ENCODE measurements at places on chromosomes 5 and 9.

DNA sequence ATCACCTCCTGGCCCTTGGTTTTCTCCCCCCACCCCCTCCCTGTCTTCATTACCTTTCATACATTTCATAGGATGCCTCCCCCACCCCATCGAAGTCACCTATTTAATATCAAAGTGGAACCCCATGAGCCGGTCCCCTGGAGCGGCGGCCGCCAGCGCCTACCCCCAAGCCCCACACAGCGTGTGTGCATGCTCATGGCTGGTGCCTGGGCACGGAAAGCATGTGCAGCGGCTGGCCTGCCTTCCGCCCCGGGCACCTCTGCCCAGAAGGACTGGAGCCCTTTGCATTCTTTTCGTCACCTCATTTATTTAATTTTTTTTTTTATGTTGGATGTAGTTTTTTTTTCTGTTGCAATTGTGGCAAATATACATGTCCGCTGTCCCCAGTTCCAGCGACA, 116.2 kb downstream of the WNK2 start:
- no peak for DNase-seq

- no peak for DNase-seq
Measured at GRCh38 chr9:131709771-131710431, 30.0 kb downstream of the RAPGEF1 start.

DNA sequence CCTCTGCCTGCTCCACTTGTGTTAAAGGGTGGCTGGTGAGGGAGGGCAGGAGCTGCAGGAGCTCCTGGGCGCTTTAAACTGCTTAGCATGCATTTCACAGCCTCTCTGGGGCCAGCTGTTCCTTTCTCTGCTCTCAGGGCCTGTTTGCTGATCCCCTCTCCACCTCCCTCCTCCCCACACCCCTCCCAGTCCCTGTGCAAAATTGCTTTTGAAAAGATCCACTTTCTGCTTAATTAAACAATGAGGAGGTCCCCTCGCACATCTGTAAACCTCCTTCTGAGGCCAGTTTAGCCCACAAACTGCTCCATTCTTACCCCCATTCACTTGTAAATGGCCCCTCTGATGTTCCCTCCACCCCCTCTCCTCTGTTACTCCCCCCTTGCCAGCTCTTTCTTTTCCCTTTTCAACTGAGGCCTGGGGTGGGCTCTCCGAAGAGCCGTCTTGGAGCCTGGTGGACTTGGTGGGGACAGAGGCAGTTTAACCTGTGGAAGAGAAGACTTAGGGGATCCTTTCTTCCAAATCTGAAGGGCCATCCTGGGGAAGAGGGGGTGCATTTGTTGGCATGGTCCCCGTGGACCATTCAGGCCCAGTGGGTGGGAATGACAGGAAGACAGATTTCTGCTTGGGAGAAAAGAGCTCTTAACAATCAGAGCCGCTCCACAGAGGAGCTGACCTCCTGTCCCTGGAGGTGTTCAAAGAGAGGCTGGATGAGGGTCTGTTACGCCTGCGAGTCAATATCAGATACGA, 12.0 kb downstream of the URM1 start:
- no peak for DNase-seq

- no peak for DNase-seq
Measured at GRCh38 chr9:112187404-112187803, 12.3 kb upstream of the SUSD1 start.

- no peak for DNase-seq
Measured at GRCh38 chr5:100690036-100690560, 154.9 kb downstream of the FAM174A start.

GRCh38 chr5:65674749-65675148, 47.2 kb downstream of the SGTB start:
- DNase-seq: no peak

DNA sequence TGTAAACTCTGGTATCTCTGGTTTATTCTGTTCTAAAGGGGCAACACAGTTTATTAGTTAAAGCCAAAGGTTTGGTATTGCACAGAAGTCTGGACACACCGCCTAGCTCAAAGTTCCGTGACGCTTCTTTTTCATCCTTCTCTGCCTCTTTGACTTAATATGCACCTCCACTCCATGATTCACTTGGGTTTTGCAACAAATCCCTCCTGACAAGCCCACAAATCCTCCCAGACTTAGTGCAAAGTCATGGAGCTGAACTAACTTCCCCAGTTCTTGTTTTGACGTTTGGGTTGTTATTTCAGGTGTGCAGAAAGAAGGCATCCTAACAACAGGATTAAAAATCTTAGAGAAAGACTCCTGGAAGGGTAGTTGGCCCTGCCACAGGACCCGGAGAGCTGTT, 441.6 kb upstream of the DMAC1 start:
- no peak for DNase-seq

- no peak for DNase-seq
Measured at GRCh38 chr9:96249746-96250145, 52.2 kb downstream of the HSD17B3 start.

DNA sequence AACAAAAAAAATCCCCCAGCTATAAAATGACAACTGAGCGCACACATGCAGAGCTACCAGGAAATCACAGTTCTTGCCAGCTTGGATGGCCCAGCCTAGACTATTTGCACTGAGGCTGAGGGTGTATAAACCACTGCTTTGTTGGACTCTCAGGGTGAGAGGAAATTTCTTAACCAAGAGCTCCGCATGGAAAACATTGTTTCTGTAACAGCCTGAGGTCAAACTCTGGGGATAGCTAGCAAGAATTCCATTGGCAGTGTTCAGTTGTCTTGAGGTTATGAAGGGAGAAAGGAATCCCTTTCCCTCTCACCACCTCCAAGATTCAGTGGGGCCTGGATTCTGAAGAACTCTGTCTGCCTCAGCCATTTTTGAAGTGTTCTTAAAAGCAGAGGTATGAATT, 360.0 kb downstream of the OSTF1 start:
- no peak for DNase-seq

DNA sequence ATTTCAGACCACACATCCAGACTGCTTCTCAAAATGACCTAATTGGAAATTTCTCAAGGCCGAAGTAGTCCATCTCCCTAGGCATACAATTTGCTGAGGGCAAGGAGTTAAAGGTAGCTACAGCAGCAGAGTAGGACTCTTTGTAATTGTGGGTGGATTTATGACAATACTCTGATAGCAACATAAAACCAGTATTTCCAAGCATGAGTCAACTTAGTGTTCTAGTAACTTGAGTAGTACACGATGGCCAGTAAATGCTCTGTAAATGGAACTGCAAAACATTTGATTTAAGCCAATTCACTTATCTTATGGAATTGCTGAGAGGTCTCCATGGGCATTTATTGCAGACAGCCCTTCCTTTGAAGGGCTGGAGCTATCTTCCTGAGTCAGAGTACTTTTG, 352.2 kb downstream of the PLK2 start:
- no peak for DNase-seq

DNA sequence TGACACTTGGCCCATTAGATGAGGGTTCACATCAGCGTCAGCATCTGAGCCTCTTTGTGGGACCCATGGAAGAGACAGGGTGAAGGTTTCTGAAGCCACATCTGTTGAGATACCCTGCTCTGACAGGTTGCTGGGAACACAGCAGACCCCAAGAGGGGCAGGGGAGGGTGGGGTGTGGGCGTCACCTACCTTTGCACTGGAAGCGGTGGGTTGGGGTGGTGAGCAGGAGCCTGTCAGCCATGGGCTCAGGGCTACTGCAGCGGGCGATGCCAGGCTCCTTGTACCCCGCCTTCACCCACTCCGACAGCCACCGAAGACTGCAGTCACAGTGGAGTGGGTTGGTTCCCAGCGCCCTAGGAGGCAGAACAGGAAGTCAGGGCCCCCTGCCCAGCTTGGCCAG, 131.5 kb upstream of the PANK3 start:
- no peak for DNase-seq

DNA sequence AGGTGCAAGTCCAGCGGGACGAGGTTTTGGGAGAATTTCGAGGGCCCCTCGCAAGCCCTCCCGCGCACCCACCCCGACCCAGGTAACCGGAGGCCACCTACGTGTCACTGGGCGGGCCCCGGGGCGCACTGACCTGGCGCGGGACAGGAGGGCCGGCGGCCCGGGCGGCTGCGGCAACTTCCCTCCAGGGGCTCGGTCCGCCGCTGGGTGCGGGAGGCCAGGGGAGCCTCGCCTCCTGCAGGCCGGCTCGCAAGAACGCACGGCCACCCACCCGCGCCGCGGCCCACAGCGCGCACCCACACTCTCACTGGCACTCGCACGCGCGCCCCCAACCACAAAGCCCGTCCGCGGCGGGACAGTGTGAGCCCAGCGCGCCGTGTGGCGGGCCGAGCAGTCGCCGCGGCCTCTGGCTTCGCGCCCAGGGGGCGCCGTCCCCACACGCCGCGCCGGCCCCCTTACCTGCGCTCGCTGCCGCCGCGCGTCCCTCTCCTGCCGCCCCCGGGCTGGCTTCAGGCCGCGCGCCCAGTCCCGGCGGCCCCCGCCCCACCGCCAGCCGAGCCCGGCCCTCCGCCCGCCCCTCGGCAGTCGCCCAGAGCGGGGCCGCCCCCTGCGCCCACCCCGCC, 451 bp downstream of the LPAR1 start:
- no peak for DNase-seq

GRCh38 chr9:69885474-69885929, 64.9 kb downstream of the CFAP95 start:
- DNase-seq: no peak

- no peak for DNase-seq
Measured at GRCh38 chr5:9781275-9781674, 151.1 kb upstream of the TAS2R1 start.

GRCh38 chr9:37909326-37909725, 5.4 kb upstream of the SLC25A51 start:
- DNase-seq: no peak

DNA sequence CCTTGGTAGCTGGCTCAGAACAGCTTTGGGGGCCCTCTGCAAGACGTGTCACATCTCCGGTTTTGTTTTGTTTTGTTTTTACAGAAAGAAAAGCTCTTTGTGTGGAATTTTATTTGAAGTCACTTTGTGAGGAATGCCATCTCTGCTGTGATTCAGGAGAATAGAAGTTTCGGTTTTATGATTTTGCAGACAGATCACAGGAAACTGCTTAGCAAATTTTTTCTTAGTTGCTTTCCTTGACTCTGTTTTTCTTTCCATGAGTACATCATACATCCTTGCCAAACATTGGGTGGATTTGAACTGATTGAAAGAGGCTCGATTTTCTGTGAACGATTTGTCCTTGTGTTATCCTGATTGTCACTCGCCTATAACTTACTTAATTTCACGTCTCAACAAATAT, 5.1 kb downstream of the SEMA5A start:
- no peak for DNase-seq

- no peak for DNase-seq
Measured at GRCh38 chr5:135242866-135243555, 156.0 kb downstream of the MACROH2A1 start.

DNA sequence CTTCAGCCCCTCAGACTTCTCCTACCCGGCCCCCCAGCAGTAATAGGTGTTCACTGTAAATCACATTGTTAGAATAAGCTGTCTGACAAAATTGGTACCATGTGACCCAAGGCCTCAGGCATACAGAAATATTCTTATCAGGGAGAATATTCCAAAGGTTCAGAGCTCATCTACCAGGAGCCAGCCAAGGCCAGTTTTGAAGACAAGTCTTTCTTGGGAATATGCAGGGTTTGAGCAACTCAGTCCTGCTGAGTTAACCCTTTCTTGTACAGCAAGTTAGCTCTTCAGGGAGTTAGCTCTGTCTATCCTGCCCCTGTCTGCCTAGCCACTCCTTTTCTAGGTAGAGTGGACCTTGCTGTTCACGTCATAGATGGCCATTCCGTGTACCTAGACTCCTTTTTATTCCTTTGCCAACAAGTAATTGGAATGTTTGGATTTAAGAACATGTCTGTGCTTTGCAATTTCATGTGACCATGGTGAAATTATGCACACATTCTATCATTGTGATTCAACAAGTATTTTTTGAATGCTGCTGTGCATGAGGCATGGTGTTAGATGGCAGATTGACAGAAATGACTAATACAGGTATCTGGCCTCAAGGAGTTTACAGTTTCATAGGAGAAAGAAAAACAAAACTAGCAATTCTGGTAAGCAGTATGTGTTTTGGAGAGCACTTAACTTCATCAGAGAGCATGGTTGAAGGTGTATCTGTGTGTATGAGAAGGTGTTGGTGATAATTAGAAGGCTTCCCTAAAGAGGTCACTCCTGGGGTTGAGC, 22.6 kb downstream of the TGFBR1 start:
- DNase-seq: no peak

DNA sequence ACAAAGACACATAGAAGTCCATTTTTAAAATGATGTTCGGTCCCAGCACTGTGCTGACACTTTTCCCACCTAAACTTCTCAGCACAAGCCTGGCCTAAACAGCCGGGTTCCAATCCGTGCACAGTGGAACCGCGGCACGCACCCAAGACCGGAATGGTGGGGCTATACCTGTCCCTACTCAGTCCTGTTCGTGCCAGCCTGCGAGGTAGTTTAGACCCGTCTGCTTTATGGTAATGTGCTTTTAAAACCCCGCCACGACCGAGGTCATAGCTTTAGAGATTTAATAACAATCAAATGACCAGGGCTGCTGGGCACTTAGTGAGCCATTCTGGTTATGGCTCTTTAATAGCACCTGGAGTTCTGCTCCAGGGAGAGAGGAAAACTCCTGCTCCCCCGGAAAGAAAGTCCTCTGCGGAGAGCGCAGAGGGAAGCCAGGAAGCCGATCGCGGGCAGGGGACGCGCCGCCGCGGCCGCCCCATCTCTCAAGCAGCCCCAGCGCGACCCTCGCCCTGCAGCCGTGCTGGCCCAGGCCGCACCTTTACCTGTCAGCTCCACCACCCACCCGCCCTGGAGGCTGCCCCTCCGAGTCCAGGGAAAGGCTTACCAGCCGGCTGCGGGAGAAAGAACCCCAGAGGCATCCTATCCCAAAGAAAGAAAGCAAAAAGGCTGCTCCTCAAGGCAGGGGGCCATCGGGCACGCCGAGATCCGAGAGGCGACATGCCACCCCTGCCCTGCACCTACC, 511 bp downstream of the ARL15 start:
- DNase-seq: peak; percentile 25

DNA sequence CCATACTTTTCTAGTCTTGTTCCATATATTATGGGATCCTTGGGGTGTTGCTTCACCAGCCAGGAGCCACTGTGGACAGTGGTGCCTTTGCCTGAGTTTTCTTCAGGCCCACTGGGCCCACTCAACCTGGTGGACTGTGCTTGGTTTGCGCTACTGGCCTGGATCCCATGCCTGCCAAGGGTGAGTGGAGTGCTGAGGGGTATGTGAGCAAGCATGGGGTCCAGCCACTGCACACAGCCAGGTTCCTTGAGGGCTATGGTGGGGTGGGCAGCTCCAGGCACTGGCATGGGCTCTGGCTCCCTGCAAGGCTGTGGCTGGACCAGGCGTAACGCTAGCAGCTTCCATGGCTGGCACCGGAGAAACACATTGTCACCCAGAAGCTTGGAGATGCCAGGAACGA, 13.2 kb upstream of the PRR16 start:
- DNase-seq: no peak

- DNase-seq: no peak
Measured at GRCh38 chr5:96050273-96050880, 88.7 kb upstream of the ELL2 start.
